ENCODE measurements at places on chromosomes 12 and 14. TPM values are rescaled to one million over a fixed set of nuclear protein-coding genes. Genes with fewer than 3 reads are reported as not detected.

DNA sequence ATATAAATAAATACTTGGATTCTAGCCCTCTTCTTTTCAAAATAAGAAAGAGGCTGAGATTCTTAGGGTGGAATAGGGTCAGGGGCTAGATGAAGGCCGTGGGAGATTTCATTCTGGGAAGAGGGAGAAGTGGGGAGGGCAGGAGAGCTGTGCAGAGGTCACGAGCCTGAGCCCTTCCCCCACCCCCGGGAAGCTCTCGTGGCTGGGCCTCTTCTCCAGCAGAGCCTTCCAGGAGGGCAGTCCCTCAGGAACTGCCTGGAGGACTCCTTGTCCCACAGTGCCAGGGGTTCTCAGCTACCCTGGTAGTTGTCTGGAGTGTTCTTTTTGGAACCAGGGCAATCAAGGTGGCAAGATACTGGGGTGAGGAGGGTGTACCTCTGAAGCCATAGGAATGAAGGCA is 94.0 kb downstream of the ESR2 start:
- no peak for DNase-seq

Gene SLC25A47
- total RNA-seq = not detected

Gene RHNO1
- total RNA-seq = 22.4 TPM

Gene ITGB7
- total RNA-seq = 17.0 TPM

Gene SETD1B
- 14.3 TPM for total RNA-seq

GRCh38 chr12:114783089-114783618 is 99.2 kb upstream of the TBX3 start:
- DNase-seq = no peak

DNA sequence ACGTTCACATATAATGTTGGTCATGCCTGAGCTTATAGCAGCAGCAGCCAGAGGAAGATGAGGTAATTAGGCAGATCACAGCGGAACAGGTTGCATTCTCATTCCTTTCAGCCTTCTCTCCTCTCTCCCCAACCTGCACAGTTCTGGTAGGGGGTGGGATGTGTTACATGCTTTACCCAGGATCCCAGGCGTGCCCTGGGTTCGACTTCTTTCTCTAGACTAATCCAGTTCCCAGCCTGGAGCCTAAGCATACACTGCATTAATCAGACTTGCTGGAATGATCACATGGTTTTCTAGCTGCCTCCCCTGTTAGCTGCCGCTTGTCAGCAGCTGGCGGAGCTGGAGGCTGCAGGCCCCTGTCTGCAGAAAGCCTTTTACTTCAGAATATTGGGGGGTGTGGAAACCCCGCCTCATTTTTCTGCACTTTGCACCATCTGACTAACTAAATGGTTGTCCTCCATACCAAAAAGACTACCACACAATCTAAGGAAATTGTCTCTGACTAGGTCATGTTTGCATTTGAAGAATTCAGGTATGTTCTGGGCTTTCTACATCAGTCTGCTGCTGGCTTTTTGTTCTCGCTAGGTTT is 46.0 kb upstream of the EVL start:
- DNase-seq = peak; percentile 38

Gene TDP1
- 24.8 TPM for total RNA-seq

- DNase-seq = no peak
Measured at GRCh38 chr12:132456186-132456943, 33.6 kb upstream of the FBRSL1 start.

- DNase-seq = no peak
Measured at GRCh38 chr12:49961111-49961922, at the start of gene AQP5. AQP5 (plus strand) TSS chr12:49961872; CDS start chr12:49962018, 146 bp downstream.

Data from hematopoietic multipotent progenitor cell (in vitro differentiated cells).